ENCODE measurements at places on chromosomes 7 and 10. TPM values are rescaled to one million over a fixed set of nuclear protein-coding genes. Genes with fewer than 3 reads are reported as not detected.

DNA sequence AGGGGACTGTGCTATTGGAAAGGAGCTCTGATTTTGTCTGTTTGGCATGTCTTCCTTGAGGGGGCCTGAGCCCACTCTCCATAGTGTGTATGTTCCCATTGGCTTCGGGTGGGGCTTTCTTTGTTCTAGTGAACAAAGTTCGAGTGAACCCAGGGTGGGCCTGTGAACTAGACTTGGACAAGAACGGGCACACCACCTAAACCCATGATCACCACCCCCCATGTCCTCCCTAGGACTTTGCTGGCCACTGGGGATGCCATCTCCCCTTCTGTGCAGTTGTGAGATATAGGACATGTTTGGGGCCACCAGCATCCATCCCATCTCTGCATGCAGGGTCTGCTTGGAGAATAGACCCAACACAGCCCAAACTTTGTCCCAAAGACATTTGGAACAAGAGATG, 195.5 kb upstream of the LYZL2 start:
- DNase-seq = no peak

Gene RBP4
- total RNA-seq = not detected

- DNase-seq = no peak
Observed at GRCh38 chr7:74164985-74165456, 9.1 kb upstream of the EIF4H start.

- no peak for DNase-seq
Observed at GRCh38 chr10:105149371-105149891, 508.3 kb downstream of the SORCS3 start.

GRCh38 chr7:152574892-152575548, 100.9 kb downstream of the XRCC2 start:
- no peak for DNase-seq

GRCh38 chr10:30589441-30589840, 40.1 kb downstream of the LYZL2 start:
- no peak for DNase-seq

Gene SPDYE16
- 0.58 TPM for total RNA-seq

- DNase-seq = no peak
Observed at GRCh38 chr7:117386110-117386706, 41.1 kb downstream of the ASZ1 start.

Gene C10orf67
- 0.15 TPM for total RNA-seq

DNA sequence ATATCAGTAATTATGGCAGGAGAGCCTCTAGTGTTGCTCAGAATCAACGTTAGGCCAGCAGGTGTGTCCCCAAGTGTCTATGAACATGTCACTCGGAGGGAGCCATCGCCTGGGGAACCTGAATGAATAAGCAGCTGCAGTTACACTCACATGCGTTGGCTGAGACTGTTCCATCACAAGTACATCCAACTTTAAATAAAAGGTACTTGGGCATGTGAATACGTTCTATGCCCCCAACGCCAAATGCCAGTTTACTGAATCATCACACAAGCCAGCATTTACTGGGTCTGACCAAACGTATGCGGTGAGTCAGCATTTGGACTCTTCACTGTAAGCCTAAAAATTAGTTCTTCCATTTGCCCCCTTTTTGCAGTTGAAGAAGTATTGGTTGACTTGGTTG, 207.6 kb upstream of the PLXNA4 start:
- DNase-seq = no peak

DNA sequence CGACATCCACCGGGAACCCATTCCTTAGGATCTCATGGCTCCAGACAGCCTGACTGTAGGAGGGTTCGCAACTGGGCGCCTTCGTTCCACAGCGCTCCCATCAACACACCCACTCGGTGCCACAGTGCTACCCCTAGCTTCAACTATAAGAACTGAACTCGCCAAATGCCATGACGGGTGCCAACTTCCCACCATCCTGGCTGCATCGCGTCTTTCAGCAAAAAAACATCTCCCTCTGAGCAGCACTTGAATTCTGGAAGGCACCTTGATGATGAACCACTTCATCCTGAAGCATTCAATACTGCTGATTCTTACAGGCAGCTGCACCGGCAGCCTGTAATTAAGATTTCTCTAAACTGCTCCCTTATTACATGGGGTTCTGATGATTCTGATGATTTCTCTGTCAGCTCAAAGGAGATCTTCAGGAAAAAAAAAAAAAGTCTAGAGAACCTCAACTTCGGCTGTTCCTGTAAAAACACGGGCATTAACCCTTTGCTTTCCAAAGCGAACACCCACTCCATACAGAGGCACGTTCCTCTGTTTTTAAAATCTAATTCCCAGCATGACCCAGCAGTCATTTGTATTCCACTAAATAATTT, 1.3 kb downstream of the CYTH3 start:
- DNase-seq = peak; percentile 25

Gene CYP3A4
- not detected for total RNA-seq

Gene ANLN
- total RNA-seq = 100 TPM

GRCh38 chr10:78045856-78046255, 12.2 kb downstream of the RPS24 start:
- DNase-seq = no peak

DNA sequence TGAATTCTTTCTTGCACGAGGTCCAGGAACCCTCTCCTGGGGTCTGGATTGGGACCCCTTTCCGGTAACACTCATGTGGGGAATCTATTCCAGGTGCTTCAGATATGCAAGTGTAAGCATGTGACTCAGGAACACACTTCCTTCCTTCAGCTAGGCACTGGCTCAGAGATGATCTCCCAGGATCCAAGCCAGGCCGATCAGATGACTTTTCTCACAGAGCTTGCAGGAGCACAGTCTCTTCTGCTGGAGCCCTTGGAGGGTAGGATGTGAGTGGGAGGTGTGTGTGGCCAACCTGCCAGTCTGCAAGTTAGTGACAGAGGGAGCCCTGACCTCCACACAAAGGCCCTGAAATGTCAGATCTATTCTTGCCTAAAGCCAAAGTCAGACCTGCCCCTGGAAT, 108.3 kb downstream of the CPXM2 start:
- no peak for DNase-seq

DNA sequence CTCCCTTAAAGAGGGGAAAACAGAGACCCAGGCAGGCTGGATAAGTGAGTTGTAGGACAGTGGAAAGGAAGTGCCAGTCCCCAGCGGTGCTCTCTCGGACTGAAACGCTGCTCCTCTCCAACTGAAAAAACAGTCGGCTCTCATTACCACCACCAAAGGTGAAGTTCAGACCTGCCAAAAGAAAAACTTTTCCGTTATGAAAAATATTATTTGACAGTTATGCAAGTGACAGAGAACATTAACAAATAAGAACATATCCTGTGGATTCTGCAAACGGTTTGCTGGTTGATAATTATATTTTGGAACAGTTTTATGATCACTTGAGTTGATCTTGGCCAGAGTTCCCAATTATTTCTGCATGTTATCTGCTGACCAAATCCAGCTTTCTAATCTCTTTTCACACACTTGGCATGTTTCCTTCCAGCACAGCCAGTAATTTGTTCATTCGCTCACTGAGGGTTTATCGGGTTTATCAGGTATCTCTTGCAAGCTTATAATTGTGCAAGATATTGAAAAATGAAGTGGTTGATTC, 82.6 kb downstream of the PTPRE start:
- DNase-seq = no peak

Gene WEE2
- not detected for total RNA-seq

Gene H2BK1
- total RNA-seq = not detected

DNA sequence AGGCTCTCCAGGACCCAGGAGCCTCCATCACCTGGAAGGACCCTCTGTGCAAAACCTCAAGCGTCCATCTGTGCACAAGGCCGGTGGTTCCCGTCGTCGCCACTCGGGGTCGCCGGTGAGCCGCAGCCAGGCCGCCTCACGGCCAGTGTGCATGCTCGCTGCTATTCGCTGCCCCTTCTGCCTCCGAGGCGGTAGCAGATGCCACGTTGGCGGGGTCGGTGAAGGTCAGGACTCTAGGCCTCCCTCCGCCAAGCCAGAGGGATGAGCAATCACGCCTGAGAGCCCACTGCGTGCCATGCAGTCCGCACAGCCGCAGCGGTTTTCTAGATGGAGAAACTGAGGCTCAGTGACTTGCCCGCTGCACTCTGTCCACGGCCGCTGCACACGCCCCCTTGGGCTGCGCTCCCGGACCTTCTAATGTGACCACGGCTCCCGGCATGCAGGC, 5.7 kb downstream of the UPK3B start:
- DNase-seq = peak; percentile 39
